Cardiac fibroblast (primary cell): ENCODE measurements at places on chromosomes 11 and 22.
A peak's percentile ranks its signal among the peaks of the same experiment; 100 is the strongest.

GRCh38 chr11:66467034-66467659 is 442 bp downstream of the PELI3 start:
- DNase-seq, result peak; percentile 41

GRCh38 chr22:47402876-47403525 is 640.6 kb downstream of the TBC1D22A start:
- DNase-seq, result no peak

- no peak for DNase-seq
Measured at GRCh38 chr11:123549926-123550917, 104.2 kb downstream of the SCN3B start.

DNA sequence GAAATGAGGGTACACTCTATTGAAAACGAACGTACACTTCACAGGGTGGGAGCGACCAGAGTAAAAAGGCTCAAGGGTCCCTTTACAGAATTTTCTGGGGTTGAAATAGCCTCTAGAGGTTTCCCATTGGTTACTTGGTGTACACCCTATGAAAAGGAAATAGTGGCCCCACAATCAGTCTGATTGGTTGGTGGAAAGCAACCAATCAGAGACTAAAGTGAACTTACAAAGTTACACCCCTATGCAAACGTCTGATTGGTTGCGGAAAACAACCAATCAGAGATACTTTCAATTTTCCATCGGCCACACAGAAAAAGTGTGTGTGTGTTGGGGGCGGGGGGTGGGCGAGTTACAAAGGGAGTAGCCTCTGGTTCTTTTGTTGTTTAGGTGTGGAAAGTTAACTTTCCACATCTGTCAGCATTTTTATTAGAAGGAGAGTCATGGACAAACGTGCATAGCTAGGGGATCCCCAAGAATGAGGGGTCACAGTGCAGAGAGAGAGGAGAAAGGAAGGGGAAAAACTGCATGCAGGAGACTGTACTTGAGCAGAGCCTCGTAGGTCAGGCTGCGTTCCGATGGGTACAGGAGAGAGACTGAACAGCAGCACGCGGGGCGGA is 1152.1 kb downstream of the TBC1D22A start:
- no peak for DNase-seq

DNA sequence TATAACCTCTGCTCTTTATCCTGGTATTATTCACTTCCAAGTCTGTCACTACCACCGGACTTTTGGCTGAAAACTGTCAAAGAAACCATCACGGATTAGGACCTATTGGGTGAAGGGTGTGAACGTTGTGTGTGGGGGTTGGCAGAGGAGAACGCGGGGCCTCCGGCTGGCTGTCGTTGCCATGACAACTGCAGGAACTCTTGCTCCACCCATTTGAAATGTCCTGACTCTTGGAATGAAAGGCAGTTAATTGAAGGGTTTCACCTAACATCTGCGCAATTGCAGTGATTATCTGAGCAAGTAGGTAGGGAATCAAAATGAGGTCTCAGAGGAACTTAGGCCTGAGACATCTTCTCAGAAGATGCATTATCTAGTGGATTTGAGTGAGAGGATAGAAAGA is 60.9 kb upstream of the CLMP start:
- peak; percentile 47 for DNase-seq

GRCh38 chr11:5712507-5712906 is 22.9 kb downstream of the TRIM22 start:
- DNase-seq, result peak; percentile 24

- no peak for DNase-seq
Measured at GRCh38 chr11:72586321-72587090, 87.7 kb downstream of the PDE2A start.

DNA sequence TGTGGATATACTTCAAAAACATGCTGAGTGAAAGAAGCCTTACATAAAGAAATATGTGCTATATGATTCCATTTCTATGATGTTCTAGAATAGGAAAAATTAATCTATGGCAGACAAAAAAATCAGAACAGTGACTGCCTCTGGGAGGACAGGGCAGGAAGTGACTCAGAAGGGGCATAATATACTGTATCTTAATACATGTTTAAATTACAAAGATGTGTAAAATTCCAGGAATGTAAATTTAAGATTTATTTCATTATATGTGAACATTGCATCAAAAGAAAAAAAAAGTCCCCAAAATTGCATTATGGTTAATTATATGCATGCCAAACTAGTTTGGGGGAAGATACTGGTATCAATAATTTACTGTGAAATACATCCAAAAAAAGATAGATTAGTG is 32.2 kb downstream of the SBF2 start:
- DNase-seq, result no peak

GRCh38 chr22:43038325-43038724 is 23.4 kb upstream of the PACSIN2 start:
- no peak for DNase-seq

DNA sequence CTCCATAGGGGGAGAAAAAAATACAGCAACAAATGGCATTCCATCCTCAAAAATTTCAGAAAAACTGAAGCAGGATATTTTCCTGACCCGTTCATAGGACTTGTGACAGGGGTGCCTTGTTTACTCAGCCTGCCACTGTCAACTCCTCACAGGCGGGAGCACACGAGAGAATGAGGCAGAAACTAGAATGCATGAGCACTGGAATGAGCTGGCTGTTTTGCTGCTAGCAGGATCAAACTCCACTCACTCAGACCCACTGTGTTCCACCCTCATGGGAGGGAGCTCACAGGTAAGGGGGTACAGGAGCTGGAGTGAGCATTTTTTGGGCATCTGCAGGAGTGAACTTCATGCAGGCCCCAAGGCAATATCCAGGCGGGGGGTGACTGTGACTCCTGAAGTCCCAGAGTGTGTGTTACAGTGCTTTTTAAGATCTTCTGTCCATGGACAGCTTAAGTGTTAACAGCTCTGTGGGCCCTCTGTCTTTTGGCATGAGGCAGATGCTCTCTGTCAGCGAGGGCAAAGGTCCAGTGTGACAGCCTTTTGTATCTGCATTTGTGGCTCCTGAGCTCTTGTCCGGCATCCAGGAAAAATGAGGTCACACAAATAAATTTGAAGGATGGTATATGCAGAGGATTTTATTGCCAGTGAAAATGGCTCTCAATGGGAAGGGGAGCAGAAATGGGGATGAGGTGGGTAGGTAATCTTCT is 905.7 kb upstream of the TENM4 start:
- DNase-seq, result no peak

DNA sequence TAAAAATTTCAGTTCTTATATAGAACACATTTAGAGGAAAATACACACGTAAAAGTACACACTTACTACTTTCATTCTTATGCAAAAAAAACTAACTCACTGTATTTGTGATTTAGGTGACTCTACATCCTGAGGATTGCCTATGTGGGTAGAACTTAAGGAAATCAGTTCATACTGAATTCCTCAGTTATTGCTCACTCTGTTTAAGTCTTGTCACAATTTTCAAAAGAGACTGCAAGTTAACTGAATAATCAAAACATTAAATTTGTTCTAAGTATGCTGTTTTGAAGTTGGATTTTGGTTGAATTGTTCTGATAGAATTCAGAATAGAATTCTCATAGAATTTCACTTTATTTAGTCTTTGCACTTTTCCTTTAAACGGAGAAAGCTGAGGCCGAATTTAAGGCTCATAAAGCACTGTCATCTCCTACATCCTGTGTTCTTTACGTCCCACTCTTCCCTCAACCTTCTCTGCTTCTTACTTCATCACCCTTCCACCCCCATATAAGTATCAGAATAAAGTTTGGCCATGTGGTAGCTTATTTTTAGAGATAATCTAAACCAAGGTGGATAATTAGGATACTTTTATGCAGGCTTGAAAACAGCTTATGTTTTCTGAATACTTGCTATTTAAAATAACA is 59.8 kb downstream of the APOL5 start:
- peak; percentile 91 for DNase-seq

- DNase-seq, result peak; percentile 17
Measured at GRCh38 chr11:118238929-118239328, 13.2 kb downstream of the MPZL3 start.

DNA sequence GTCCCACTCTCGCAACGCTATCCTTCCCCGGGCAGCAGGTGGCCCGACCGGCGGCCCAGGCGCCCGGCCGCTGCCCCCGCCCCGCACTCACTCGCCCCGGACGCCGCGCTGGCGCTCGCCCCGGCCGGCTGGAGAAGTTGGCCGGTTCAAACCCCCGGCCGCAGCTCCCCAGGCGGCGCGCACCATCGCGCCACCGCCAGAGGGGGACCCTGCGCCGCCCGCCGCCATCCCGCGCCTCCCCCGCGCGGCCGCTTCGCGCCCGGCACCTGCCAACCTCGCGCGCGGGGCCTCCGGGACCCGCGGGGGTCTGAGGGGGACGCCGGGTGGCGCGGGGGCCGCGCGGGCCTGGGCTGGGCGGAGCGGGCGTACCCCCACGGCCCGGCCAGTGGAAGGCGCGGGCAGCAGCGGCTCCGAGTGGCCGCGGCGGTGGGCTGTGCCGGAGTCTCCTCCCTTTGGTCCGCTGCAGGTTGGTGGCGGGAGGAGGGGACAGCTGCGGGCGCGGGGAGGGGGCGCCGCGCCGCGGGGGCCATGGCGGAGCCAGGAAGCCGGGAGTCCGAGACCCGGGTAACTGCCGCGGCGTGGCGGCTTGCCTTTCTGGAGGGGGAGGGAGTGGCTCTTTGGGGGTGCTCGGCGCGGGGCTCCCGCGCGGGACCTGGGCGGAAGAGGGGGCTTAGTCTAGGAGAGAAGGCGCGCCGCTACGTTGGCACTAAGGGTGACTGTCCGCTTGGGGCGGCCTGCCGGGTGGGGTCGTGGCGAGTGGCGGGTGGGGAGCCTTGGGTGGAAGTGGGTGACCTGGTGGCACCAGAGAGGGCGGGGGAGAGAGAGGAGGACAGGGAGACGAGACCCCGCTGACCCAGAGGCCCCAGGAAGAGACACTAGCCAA is at the start of the genes MPST and TST:
Gene MPST, plus strand, starts transcription at position 434 of the 883 bp plus-strand sequence. Its CDS starts 95 bp downstream, at position 529.
Gene TST, minus strand, starts transcription at position 139 of the 883 bp plus-strand sequence. CDS start 715 bp downstream, outside the sequence.
- peak; percentile 77 for DNase-seq

DNA sequence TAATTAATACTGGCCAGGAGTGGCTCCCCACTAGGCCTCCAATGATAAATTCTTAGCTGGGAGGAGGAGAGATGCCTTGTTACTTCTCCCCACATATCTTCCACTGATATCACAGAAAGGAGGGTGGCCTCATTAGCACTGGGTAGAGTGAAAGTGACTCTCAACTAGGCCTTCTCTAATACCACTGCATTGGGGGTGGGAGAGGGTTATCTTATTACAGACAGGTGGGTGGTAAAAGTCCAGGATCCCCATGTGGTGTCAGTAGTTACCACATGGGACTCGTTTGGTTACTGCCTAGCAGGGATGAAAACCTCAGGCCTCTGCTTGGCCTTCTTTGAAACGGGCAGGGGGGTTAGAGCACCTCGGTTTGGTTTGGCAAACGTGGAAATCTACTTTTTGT is 167.3 kb downstream of the UVRAG start:
- DNase-seq, result no peak

DNA sequence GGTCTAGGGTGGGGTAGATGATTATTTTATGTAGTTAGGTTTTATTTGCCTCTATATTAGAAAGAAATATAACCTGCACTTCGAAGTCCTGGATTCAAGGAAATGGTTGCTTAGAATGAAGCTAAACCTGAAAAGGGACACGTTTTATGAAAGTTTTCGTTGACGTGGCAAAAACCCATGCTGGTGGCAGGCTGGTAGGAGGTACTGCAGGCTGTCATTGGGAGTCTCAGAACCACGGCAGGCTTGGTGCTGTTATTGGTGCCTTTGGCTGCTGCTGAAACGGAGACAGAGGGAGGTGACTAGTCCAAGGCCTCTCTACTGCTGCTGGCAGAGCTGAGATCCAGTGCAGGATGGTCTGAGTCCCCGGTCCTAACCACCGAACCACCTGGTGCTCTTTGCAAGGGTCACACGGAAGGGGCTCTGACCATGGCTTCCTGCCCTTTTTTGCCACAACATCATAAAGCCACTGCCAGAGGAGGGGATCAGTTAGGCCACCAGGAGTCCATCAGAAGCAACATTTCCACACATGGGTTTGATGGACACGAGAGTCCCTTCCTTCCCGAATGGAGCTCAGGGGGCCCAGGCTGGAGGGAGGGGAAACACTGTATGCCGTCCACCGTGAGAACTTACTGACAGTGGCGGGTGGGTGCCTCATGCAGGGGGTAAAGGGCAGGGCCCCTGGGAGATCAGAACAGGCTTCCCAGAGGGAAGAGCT is 13.4 kb downstream of the CSF2RB start:
- DNase-seq, result no peak

GRCh38 chr11:81278991-81279390 is 1454.7 kb downstream of the FAM181B start:
- no peak for DNase-seq

DNA sequence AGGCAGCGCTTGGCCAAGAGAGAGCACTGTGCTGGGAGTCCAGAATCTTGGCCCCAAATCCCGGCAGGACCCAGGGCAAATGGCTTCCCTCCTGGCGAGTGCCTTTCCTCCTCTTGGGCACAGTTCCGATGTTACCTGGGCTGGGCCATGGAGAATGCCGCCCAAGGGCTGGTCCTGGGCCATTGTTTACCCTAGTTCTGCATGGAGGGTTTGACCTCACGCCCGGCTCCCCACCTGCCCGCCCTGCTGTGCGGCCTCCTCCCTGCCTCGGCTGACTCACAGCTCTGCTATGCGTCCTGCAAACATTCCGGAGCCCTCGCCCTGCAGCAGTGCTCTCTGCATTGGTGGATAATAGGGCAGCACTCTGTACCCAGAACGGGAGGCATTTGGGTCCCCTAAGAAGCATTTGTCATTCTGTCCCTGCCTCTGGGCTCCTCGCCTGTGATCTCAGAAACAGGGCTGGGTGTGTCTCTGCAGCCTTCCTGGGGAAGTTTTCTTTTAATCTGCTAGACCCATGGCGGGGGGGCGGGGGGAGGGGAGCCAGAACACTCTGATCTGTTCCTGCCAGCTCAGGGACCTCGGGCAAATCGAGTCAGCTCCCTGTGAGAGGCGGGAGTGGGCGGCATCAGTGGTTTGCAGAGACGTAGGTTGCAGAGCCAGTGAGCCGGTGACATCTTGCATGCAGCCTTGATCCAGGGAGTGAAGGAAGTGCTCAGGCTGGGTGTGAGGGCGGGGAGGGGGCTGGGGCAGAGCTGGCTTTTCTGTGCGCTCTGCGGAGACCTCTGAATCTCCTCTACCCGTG is 32.9 kb upstream of the SMIM38 start:
- peak; percentile 67 for DNase-seq

GRCh38 chr11:127393460-127393997 is 393.0 kb upstream of the KIRREL3 start:
- DNase-seq, result no peak

- DNase-seq, result no peak
Measured at GRCh38 chr11:57356268-57356667, 18.1 kb downstream of the P2RX3 start.

DNA sequence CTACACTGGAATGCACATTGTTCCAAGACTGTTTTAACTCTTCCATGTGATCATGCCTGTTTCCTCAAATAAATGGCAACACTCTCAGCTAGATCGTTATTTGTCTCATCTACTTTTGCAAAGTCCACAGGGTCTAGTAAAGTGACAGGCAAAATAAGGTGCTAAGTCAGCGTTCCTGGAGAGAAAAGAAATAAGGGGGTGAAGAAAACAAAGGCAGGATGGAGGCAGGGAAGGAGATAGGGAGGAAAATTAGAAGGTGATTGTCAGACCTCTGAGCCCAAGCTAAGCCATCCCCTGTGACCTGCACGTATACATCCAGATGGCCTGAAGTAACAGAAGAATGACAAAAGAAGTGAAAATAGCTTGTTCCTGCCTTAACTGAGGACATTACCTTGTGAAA is 132.1 kb downstream of the RAB38 start:
- DNase-seq, result no peak

- no peak for DNase-seq
Measured at GRCh38 chr11:26584818-26585217, 12.8 kb upstream of the MUC15 start.

- DNase-seq, result no peak
Measured at GRCh38 chr11:33654594-33654993, 46.0 kb downstream of the C11orf91 start.
